LoVo (cell line): ENCODE measurements at places on chromosomes 5 and 9.

GRCh38 chr5:77029376-77029885 is 773 bp upstream of the AGGF1 start:
- no peak for DNase-seq

DNA sequence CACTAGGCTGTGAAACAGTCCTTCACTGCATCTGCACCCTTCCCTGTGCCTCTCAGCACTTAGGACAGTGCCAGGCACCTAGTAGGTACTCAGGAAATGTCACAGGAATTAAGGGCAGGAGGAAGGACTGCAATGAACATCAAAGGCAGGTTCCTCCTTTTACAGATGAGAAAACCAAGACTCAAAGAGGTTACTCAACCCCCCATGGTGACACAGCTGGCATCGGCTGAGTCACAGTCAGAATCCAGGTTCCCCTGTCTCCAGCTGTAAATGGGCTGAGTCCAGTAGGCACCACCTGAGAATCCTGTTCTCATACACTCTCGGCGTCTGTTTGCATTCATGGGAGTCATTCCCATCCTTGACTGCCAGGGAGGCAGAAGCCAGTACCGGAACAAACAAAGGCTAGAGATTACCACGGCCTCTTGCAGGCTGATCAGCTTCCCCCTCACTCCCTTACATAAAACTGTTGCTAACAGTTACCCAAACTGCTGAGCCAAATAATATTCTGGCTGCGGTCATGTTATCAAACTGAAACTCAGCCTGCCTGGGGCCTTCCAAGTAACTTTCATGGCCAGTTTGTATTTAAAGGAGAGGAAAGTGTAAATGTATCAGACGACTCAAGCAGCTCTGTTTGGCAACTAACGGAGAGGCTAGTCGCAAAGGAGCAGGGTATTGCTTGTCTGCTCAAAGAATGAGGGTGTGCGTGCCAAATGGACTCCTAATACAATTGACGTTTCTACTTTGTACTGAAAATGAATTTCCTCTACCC is 201.7 kb downstream of the PAPPA start:
- DNase-seq: no peak

- no peak for DNase-seq
These were observed 105.3 kb upstream of the LRRTM2 start for GRCh38 chr5:138980441-138980840.

GRCh38 chr5:173310861-173311785 is 17.1 kb downstream of the STC2 start:
- DNase-seq: no peak
